Activated gamma-delta T cell (primary cell): ENCODE measurements at places on chromosomes 7 and 10.

DNA sequence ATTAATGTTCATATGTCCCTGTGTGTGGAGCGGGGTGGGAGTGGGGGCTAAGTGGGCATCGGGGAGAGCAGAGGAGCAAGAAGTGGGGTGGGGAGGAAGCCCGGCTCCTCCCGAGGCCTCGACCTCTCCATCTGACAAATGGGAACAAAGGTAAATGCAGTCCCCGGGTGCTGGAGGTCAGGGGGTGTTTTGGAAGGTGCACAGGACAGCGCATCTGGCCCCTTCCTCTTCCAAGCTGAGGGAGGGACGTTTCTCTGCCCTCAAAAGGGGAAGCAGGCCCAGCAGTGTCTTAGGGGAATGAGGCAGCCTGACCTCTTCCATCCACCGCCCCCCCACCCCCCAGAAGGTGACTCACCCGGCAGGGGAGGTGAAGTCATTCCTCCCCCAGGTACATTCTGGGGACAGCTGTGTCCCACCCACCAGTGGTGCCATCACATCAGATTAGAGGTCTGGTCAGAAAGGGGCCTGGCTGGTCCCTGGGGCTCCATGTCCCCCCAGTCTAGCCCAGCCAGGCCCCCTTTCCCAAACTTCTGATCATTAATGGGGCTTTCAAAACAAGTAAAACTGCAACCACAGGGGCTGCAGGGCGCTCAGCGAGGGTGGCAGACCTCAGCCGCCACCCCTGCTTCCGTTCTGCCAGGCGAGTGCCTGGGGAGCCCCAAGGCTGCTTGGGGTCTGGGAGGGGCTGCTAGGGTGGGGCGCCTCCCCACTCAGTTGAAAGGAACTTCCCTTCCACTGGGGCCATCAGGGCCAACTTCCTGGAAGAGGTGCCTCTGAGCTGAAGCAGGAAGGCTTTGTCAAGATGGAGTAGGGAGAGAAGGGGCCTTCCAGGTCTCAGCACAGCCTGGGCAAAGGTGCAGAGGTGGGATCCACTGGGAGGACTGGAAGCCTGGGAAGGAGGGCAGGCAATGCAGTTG is 10.8 kb downstream of the LFNG start:
- DNase-seq = peak; percentile 75

DNA sequence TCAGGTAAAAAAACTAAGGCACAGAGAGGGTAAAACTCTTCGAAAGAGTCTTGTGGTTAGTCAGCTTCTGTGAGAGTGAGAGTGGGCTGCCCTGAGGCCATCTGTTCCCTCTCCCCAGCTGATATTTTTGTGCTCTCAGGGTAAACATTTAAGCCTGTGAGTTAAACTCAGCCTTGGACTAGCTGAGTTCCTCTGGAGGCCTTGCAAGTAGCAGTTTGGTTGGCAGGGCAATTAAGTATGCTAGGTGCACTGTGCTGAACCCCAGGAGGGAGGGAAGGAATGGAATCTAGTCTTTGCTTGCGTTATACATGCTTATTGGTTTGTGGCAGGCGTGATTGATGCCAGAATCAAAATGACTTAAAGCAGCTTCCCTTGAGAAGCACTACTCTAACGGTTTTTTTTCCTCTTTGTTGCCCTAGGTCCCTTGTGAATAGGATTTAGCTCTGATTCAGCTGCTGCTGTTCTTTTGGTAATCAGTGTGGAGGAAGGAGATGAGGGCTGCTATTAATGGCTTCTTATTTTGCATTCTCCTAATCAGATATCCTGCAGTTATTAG is 140.2 kb downstream of the AUTS2 start:
- no peak for DNase-seq

- DNase-seq = no peak
Observed at GRCh38 chr7:155713384-155713783, 68.9 kb downstream of the RBM33 start.

DNA sequence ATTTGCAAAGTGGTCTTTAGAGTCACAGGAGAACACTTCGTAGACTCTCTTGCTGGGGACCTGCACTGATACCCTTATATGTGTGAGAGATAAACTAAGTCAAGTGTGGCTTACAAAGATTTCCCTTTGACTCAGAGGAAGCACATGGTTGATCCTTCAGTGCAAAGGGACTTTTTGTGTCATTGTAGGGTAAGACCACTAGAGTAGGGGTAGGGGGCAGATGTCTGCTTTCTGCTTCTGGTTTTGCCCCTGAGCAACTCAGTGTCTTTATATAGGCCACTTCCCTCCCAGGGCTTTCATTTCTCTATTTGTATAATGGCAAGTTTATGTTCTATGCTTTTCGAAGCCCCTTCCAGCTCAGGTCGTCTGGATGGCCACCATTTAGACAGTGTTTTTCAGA is 281.7 kb downstream of the SORCS3 start:
- DNase-seq = no peak

GRCh38 chr10:97747573-97747972 is 10.6 kb downstream of the ZFYVE27 start:
- no peak for DNase-seq

DNA sequence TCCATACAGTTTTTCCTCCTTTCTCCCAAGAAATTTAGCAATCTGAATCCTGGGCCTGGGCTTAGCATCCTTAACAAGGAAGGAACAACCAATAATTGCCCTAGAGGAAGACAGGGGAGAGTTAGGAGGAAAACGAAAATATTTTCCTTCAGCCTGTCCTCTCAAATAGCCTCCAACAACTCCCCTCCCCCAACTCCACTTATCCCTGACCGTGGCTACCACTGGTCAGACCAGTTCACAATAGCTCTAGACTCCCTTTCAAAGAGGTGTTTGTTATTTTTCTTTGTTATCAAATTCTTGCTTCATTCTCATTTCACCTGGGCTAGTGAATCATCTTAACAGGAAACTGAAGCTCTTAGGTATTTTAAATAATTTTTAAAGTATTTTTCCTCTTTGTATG is 114.1 kb downstream of the CPED1 start:
- no peak for DNase-seq

- no peak for DNase-seq
Observed at GRCh38 chr7:7682861-7683260, 35.5 kb downstream of the RPA3 start.

GRCh38 chr7:141480953-141481352 is 70.3 kb upstream of the AGK start:
- DNase-seq = no peak

GRCh38 chr10:26374426-26374825 is 63.7 kb upstream of the APBB1IP start:
- DNase-seq = no peak

DNA sequence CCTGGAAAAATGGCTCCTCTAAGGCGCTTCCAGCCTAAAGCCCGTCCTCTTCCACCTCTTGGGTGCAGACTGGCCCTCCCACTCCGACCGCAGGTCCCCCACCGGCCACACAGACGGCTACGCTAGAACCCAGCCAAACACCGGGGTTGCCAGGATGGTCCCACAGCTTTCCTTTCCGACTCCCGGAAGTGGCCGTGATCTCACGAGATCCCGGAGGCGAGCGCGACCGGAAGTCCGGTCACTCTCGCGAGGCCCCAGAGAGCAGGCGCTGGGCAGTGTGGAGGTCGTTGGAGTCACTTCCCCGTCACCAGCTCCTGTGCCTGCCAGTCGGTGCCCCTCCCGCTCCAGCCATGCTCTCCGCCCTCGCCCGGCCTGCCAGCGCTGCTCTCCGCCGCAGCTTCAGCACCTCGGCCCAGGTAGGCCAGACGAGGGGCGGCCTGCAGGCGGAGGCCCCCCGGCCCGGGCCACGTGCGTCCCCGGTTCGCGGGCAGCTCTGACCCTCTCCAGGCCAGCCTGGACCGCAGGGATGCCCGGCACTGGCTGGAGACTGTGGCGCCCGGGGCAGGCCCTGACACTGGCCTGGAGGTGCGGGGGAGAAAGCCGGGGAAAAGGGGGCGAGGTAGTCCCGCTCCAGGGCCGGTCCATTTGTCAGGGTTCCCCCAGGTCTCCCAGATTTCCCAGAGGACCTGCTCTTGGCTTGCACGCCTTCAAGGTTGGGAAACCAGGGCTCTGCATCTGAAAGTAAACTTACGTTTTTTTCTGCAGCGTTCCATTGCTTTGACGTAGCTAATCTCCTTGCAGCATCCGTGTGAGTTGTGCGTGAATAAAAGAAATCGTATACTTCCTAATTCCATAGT is at the start of the genes MDH2 and STYXL1:
Gene MDH2, plus strand, starts transcription at position 296 of the 857 bp plus-strand sequence. Its CDS starts 55 bp downstream, at position 351.
Gene STYXL1, minus strand, starts transcription at position 190 of the 857 bp plus-strand sequence. CDS start 17,477 bp downstream, outside the sequence.
- peak; percentile 78 for DNase-seq

- DNase-seq = no peak
Observed at GRCh38 chr10:130046591-130046990, 64.0 kb downstream of the C10orf143 start.

DNA sequence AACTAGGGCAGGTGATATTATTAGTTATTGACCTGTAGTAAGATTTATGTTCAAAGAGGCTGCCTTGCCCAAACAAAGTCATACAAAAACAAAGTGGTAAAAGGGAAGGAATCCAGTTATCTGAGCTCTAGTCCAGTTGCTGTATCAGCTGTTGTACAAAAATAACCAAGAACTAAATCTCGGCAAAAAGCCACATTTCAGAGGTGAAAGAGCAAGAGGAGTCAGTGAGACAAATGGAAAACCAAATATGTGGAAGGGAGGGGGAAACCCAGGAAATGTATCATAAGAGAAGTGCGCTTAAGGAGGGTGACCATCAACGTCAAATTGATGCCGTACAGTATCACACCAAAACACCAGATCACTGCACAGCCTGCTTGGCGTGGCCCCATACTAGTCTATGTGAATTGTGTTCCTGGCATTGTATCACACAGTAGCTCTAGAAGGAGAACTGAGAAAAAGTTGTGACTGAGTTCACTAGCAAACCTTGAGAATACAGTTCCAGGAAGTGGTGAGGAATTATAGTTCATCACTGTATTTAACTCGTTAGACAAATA is 6.4 kb downstream of the AGBL3 start:
- no peak for DNase-seq

DNA sequence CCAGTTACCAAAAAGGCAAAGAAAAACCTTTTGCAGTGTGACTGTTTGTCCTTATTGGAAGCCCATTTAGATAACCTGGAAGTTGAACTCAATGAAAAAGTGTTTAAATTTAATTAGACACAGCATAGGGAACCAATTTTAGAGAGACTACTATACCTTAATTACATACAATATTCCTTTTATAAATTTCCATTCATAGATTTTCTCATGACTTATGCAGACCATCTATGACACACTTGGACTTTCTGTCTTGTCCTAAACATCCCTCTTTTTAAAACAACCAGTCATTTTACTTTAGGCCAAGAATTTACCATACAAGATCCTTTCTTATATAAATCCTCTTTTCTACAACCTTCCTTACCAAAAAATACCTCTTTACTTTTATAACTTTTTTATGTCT is 61.6 kb downstream of the MTURN start:
- no peak for DNase-seq

DNA sequence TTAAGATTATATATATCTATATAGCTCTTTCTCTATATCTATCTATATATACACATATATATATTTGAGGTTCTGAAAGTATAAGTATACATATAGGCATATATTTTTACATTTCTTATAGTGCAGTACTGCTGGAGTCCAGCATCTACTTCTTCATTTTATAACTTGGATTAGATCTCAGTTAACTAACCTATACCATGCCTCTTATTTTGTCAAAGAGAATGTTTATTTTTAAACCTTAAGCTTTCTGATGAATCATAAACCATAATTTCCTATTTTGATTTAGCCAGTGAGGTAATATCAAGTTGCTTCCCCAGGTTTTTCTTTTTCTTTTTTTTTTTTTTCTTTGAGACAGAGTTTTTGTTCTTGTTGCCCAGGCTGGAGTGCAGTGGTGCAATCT is 8.1 kb downstream of the ZNF32 start:
- no peak for DNase-seq

GRCh38 chr7:142796501-142797390 is 26.0 kb downstream of the PRSS2 start:
- DNase-seq = peak; percentile 18

GRCh38 chr7:4610768-4611467 is 71.2 kb upstream of the FOXK1 start:
- no peak for DNase-seq

- no peak for DNase-seq
Observed at GRCh38 chr7:105838627-105839231, 37.7 kb downstream of the ATXN7L1 start.

DNA sequence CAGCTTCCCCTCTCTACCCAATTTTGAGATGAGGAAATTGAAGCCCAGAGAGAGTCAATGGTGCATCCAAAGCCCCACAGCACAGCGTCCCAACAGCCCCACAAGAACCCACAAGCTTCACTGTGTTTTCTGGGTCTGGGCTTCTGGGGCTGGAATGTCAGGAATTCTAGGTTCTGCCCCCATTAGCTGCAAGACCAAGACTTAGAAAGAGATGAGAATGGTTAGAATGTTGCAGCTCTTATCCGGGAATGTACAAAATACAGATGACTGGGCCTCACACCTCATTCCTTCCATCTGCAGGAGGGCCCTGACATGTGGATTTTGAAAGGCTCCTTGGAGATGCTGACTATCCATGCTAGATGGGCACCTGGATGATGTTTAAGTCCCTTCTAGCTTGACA is 6.0 kb upstream of the SGPL1 start:
- DNase-seq = no peak

GRCh38 chr7:138164804-138165203 is 88.5 kb downstream of the AKR1D1 start:
- DNase-seq = no peak

GRCh38 chr7:21620054-21620453 is 77.2 kb downstream of the DNAH11 start:
- DNase-seq = no peak

DNA sequence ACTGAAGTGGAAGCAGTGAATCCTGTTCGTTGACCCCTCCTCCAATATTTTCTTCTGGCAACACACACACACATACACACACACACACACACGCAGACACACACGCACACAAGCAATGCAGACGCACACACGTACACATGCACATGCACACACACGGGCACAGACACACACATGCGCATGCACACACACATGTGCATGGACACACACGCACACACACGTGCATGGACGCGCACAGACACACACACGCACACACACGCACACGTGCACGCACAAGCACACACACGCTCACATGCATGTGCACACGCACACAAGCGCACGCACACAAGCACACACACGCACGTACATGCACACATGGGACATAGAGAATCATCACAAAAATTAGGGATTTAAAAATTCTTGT is 488.2 kb upstream of the TPK1 start:
- no peak for DNase-seq
